ENCODE measurements at places on chromosomes 6 and 20.

GRCh38 chr6:84763003-84763885, 1.2 kb downstream of the TBX18 start:
- DNase-seq = no peak

- DNase-seq = no peak
Measured at GRCh38 chr6:89162047-89162371, 16.2 kb downstream of the PM20D2 start.

- no peak for DNase-seq
Measured at GRCh38 chr6:137543114-137543513, 48.9 kb upstream of the OLIG3 start.

- DNase-seq = no peak
Measured at GRCh38 chr6:142416179-142416578, 114.4 kb downstream of the ADGRG6 start.

DNA sequence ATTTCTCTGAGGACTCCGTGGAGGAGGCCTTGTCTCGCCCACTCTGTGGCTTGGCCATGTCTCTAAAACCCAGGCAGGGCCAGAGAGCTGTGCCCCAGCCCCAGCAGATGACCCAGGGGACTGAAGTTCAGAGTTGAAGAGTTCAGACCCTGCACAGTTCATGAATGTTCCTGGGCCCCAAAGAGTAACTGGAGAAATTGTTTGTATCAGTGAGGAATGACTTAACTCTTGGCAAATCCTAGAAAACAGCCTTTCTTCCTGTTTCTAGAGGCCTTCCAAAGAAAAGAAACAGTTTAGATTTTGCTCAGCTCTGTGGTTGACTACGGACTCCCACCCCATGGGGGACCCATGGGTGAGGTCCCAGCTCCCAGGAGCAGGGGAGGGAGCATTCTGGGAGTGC, 62.1 kb upstream of the EYA2 start:
- no peak for DNase-seq

- DNase-seq = no peak
Measured at GRCh38 chr20:21391185-21391971, 5.9 kb downstream of the NKX2-4 start.

DNA sequence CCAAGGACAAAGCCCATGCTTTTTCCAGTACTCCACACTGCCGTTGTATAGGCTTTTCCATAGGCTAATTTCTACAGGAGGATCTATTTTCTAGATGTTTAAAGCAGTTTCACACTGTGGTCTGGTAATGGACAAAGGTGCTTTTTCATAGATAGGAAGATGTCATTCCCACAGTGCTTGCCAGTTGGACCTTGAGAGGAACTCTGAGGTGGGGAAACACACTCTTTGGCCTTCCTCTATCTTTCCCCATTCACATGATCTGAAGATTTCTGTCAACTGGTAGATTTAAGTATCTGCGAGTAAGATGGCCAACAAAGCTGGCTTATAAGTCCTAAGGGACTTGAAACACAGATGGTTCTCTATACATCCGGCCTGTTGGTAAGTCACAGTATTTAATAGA, 477.3 kb downstream of the UTRN start:
- no peak for DNase-seq

GRCh38 chr6:11492464-11493290, 44.9 kb upstream of the TMEM170B start:
- no peak for DNase-seq

DNA sequence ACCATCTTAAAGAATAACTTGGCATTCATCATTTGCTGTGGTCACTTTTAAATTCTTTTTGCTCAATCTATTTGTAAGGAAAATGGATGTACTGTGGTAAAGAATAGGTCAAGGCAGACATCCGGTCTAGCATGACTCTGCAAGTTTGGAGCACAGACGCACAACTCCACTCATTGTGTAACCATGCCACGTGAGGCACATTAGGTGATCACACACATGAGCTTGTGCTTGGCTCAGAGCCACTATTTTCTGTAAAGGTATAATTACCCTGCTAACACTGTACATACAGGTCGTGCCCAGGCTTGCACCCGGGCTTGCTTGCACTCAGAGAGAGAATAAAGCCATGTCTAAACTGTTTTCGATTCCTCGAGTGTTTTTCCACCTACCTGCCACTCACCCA, 1289.1 kb upstream of the ADGRB3 start:
- no peak for DNase-seq

DNA sequence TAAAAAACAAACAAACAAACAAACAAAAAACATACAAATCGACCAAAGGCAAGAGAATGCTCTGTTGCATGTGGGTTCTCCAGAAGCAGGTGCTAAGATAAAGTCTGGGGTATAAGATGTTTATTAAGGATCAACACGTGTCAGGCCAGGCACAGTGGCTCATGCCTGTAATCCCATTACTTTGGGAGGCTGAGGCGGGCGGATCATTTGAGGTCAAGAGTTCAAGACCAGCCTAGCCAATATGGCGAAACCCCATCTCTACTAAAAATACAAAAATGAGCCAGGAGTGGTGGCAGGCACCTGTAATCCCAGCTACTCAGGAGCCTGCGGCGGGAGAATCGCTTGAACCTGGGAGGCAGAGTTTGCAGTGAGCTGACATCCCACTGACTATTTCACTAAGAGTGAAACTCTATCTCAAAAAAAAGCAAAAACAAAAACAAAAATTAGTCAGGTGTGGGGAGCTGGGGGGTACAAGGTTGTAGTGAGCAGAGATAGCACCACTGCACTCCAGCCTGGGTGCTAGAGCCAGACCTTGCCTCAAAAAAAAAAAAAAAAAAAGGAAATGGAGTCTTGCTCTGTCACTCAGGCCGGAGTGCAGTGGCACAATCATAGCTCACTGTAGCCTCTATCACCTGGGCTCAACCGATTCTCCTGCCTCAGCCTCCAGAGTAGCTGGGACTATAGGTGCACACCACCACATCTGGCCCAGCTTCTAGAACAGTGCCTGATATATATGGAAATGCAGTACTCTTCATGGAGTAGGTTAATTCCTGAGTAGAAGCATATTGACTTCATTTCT, 86.8 kb upstream of the JARID2 start:
- no peak for DNase-seq

DNA sequence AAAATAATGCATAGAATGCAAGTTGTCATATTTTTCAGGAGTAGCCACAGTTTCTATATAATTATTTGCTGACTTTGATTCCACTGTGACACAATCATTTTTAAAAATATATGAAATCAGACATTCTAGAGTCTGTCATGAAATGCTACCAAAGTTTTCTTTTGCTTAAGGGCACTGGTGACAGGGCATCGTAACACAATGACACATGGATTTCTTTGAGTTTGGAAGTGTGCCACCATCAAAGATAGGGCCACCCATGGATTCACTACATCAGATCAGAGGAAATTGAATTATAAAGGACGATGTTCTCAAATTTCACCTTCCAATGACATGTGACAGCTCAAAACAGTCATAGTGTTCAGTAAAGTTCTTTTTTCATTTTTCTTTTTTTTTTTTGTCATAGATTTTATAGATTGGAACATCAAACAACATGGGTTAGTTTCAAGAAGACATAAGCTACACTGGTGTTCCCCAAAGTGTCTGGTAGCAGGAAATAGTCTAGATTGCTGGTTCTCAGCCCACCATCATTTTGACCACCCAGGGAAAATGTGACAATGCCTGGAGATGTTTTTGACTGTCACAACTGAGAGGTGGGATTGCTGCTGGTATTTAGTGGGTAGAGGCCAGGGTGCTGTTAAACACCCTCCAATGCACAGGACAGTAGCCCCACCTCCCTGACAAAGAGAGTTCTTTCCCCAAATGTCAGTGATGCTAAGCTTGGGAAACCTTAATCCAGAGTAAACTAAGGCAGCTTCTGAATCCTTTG, 123.8 kb upstream of the DOK5 start:
- no peak for DNase-seq

- DNase-seq = no peak
Measured at GRCh38 chr6:148649454-148649963, 97.3 kb upstream of the UST start.

DNA sequence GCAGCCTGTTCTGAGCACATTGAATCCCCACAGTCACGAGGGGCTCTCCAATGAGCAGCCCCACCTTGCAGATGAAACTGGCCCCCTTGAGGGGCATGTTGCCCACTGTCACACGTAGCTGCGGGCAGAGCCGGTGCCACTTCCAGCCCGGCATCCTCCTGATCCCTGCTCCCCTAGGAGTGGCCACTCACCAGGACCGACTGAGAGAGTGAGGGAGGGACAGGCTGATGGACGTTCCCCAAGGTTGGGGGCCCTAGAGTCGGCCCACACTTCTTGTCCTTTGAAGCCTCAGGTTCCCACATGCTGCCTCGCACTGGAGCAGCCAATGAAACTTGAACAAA, 10.5 kb downstream of the ENTPD6 start:
- DNase-seq = no peak

DNA sequence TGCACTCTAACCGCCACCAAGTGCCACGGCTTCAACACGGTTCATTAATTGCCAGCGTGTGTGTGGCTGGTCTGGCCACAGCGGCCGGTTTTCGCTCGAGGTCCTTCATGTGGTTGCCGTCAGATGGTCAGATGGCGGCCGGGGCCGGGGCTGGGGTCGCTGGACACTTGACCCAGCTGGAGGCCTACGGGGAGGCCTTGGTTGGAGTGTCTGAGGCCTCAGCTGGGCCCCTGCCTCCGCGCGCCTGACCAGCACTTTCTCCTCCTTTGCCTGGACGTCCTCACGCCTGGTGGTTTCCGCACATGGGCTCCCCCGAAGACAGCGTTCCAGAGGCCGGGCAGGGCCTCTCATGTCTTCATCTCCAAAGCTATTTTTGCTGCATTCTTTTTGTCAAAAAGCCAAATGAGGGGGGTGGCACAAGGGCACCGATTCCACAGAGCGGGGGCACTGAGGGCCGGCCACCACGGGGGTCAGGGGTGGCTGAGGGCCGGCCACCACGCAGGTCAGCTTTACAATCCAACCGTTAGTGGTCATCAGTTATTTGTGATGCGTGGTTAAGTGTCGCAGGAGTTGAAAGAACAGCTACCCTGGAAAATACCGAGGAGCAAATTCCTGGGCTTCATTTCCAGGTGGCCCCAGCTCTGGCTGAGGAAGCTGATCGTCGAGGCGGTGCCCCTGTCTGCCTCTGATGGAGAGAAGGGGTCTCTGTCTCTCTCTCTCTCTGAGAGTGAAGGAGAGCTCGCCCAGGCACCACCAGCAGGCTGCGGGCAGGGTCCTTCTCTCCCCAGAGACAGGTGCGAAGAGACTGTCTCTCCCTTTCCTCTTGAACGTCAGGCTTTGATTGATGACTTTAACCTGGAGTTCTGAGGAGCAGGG, 50.5 kb upstream of the FRMD1 start:
- no peak for DNase-seq

- no peak for DNase-seq
Measured at GRCh38 chr6:127520066-127520465, 931 bp upstream of the MTCL3 start.

DNA sequence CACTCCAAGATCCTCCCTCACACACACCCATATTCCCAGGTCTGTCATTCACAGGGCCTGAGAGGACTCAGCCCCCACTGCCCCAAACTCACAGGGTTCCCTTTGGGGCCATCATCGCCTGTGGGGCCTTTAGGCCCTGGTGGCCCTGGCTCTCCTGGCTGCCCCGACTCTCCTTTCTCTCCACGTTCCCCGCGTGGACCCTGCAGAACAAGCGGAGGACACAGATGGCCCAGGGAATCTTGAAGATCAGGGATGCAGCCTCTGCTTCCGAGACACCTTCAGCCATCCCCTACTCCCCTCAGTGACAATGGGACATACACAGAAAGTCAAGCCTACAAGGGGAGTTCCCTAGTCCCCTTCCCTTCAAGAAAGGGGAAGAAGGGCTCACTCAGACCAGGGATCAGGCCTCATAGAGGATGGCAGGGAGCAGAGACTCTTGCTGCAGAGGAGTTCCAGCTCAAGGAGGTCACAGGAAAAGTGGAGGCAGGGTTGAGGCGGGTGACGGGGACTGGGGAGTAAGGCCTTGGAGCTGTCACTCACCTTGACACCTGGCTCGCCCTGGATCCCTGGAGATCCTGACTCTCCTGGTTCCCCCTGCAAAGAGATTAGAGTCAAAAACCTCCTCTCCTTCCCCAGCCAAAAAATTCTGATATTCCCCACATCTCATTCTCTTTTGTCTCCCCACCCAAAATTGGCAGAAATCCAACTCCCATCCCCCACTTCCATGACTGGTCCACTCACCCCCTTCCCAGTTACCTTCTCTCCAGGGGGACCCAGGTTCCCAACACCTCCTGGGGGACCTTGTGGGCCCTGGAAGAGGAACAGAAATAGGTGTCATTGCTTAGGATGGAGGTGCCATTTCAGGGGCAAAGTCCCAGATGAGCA, 22.7 kb downstream of the COL11A2 start:
- DNase-seq = no peak

DNA sequence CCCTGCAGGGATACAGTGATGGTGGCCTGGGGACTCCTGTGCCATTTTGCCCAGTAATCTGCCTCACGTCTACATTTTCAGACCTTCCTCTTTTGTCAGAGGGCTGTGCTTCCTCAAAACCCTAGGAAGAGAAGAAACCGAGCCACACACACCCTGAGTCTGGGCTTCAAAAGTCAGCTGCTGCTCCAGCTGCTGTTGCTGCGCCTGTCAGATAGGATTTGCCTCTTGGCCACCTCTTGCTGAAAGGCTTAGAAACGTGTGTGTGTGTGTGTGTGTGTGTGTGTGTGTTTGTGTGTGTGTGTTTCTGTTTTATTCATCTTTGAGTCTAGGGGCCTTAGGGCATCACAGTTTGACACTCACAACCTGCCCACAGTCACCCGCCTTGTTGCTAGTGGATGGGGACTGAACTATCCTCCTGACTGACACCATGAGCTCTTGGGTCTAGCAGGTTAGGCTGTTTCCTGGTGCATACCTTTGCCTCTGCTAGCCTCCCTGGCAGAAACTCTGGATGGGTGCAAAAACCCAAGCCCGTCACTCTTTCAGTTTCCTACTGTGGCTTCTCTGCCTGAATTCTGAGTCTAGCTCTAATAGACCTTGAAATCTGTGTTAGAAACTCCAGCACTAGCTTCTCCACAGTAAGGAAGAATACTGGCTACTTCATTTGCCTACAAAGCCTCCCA, 94.9 kb upstream of the CEP85L start:
- no peak for DNase-seq

DNA sequence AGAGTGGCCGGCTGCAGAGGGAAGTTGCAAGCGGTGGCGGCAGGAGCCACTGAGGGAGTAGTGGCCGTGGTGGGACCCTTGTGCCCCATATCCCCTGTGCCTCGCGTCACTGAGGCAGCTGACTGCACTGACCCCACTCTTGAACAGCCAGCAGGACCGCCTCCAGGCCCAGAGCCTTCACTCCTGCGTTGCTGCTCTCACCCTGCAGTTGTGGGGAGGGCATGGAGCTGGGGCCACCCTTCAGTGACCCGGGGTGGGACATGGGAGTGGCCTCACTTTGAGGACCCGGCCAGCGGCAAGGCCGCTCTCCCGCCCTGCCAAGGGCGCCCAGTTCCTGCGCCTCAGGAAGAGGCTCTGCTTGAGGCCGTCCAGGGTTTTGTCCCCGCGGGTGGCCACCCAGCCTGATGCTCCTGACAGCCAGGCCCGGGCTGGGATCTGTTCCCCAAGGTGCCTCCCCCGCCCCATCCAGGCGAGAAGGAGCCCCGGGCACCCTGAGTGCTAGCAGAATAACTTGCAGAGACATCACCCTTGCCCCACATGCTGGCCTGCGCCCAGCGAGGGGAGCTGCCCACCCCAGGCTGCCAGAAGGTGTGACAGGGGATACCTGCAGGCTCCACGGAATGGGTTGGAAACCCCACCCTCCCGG, 44.4 kb downstream of the HLA-DRA start:
- DNase-seq = no peak

GRCh38 chr20:37990571-37991151, 42.6 kb downstream of the TTI1 start:
- no peak for DNase-seq
